ENCODE measurements at places on chromosomes 5 and 9.

DNA sequence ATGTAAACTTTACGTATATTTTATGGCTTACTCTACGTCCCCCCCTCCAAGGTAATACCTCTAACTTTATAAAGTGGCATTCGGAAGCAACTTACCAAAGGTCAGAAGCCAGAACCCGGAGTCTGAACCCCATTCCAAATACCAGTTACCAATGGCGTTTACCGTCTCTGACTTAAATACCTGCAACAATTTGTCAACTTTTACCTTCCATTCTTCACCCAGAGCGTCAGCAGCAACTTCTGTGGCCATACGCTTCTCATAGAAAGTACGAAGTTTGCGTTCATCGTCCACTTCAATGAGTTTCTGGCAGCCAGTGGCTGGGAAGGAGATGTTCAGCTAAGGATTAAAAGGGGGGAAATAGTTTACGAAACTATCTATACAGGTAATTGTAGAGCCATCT lies 753 bp downstream of the RPS6 start:
- DNase-seq = no peak

DNA sequence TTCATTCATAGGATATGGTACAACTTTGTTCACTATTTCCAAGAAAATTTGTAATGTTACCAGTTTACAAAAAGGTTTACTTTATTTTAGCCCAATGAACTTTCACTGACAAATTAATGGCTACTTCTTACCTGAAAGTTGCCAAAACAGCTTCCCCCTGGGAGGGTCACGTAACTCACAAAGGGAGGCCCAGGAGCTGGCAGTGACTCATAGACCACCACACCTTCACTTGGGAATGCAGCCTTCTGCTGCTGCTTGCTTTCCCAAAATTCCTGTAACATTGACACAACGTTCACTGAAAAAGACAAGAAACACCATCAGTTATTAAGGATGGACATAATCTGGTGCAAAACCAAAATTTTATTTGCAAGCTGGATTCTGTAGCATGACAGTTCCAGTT lies 18.1 kb downstream of the LIX1 start:
- no peak for DNase-seq

DNA sequence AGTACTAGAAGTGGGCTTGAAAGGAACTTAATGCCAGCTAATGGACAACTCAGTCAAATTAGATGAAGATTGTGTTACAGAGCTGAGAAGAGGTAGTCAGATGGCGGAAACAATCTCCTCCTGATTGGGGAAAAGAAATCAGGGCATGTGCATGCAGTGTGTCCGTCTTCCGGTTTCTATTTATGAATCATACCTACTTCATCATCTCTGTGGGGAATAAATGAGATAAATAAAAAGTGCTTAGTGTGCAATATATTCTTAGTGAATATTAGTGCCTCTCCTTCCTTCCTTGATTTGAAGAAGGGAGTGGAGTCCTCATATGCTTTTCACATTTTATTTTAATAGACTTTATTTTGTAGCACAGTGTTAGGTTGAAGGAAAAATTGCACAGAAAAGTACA lies 108.7 kb upstream of the NFIL3 start:
- no peak for DNase-seq

DNA sequence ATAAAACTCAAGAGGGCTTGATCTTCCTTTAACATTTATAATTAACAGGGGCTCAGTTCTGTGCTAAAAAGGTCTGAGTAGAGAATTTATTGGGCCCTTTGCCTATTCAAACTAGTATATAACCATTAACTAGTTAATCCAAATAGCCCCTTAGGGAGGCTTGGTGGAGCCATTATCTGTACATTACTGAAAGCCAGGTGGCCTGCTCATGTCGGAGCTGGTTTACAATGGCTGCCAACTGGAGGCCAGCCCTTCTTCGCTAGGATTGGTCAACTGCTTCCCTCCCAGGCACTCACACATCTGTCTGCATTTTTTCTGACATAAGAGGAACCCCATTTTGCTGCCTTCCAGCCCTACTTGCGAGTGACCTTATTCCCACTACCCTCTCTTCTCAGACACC lies 30.4 kb upstream of the NDFIP1 start:
- no peak for DNase-seq

DNA sequence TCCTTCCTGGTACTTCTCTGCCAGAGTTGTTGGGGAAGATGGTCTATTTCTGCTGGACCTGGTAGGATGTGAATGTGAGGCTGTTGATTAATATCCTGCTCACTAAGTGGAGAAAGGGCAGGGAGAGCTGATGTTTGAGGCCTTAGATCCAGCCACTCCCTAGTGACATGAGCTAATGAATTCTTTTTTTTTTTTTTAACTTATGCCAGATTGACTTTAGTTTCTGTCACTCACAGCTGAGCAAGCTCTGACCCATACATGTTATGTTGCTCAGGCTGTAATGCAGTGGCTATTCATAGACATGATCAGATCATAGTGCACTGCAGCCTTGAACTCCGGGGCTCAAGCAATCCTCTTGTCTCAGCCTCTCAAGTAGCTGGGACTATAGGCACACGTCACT lies 75.1 kb upstream of the SPRY4 start:
- DNase-seq = no peak

DNA sequence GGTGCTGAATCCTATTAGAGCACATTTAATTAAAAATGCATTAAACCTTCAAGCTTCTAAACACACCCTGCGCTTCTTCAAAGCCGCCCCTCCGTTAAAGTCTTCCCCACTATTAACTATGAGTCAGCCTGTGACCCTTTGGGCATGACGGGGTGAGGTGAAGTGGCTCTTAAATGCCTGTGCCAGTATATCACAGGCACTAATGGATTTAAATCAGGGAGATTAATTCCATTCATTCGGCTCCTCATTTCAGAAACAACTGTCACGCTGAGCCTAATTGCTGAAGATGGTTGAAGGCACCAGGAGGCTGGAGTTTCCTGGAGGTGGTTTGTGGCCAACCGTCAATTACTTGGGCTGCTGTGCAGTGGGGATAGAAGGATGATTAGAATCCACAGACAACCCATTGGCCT lies 192.6 kb upstream of the MSX2 start:
- no peak for DNase-seq

GRCh38 chr9:135090081-135090480 lies 2.6 kb downstream of the OLFM1 start:
- DNase-seq = no peak

DNA sequence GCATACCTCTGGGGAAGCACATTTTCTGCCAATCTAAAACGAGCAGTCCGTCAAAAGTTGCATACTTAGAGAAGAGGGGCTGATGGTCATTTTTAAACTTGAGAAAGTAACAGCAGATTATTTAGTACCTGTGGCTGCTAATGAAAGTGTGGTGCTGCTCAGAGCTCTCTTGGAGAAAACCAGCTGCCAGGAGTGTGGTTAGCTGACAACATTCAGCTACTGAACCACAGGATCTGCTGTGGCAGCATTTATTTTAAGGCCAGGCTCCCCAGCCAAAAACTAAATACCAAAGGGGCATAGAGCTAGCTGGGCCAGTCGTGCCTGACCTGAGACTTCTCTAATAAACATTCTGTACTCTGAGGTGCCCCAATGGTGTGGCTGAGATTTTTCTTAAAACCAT lies 203.6 kb downstream of the EDIL3 start:
- DNase-seq = no peak

GRCh38 chr5:139226131-139226530 lies 28.0 kb upstream of the SIL1 start:
- DNase-seq = no peak

DNA sequence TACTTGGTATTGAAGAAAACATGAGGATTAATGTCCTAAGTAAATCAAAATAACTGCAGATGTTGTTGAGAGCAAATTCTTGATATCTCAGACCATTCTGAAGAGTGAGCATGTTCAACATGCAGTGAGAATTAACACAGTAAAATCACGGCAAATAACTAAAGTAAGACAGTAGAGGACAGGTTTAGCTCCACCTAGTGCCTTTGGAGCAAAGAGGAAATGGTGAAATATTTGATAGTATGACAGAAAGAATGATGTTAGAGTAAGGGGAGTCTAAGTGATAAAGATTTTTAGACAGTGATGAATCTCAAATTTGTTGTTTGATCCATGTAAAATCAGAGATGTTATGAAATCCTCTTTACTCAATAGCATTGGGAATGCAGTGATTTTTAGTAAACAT lies 424.2 kb downstream of the TMEM161B start:
- no peak for DNase-seq

DNA sequence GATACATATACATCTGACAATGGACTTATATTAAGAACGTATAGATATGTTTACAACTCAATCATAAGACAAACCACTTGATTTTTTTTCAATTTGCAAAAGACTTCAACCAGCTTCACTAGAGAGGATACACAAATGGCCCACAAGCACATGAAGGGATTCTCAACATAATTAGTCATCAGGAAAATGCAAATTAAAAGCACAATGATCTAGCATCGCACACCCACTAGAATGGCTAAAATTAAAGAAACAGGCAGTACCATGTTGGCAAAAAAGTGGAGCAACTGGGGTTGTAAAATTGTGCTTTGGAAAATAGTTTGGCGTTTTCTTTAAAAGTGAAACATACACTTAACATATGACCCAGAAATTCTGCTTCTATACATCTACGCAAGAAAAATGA lies 80.0 kb upstream of the TRIO start:
- no peak for DNase-seq
